Suppressor macrophage (primary cell): ENCODE measurements at places on chromosomes 11 and 22.

- no peak for DNase-seq
Observed at GRCh38 chr11:68838572-68838964, 3.1 kb downstream of the CPT1A start.

- DNase-seq = no peak
Observed at GRCh38 chr22:19038728-19039447, 83.3 kb downstream of the DGCR2 start.

GRCh38 chr11:15159085-15159484 is 44.4 kb downstream of the INSC start:
- no peak for DNase-seq

GRCh38 chr11:78576549-78577097 is 2.0 kb upstream of the NARS2 start:
- DNase-seq = no peak

GRCh38 chr11:130426837-130427341 is 1.5 kb downstream of the ADAMTS8 start:
- no peak for DNase-seq

GRCh38 chr11:36631774-36632173 is 33.7 kb upstream of the RAG2 start:
- no peak for DNase-seq
